H1 (cell line): ENCODE measurements at places on chromosomes 4 and X. TPM values are rescaled to one million over a fixed set of nuclear protein-coding genes. Genes with fewer than 3 reads are reported as not detected.

ERCC6L gene
- total RNA-seq: 23.9 and 24.7 TPM in 2 replicates

SYNPO2 gene
- 4.2 and 4.5 TPM in 2 replicates for total RNA-seq

IL2RG gene
- total RNA-seq: not detected in 2 replicates

LRAT gene
- 10.3 and 10.6 TPM in 2 replicates for total RNA-seq

RAB9B gene
- total RNA-seq: 0.46 and 0.56 TPM in 2 replicates
